HFFc6 (cell line): ENCODE measurements at places on chromosomes 3 and 15.

- no peak for DNase-seq
Measured at GRCh38 chr3:96416549-96417255, 397.7 kb upstream of the EPHA6 start.

- DNase-seq = no peak
Measured at GRCh38 chr3:184505076-184505878, 56.3 kb upstream of the EPHB3 start.

- no peak for DNase-seq
Measured at GRCh38 chr3:84998545-84998944, 39.8 kb downstream of the CADM2 start.

GRCh38 chr3:172550347-172550943, 27.2 kb upstream of the TNFSF10 start:
- DNase-seq = peak; percentile 83

DNA sequence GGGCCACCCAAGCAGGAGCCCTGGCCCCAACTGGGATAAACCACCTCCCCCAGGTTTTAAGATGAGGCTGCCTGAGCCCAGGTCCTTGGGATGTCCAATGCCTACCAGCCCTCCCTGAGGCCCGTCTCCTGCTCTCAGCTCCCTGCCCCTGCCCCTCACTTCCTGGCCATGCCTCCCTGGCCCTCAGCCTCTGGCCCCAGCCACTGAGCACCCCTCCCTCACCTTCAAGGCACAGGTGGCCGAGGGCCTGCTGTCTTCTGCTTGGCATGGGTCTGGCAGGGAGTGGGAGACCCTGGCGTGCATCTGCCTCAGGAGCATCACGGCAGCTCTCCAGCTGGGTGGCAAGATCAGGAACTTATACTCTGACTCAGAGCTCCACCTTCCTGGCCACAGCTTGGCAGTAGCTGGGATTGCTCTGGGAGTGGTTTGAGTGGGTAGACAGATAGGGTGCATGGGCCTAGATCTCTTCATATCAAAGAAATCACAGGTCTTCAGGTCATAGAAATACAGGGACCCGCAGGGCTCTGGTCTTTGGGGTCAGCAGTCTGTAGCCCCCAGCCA, at the start of gene PLA2G4E:
TSS of gene PLA2G4E (minus strand) at position 330 of the 561 bp plus-strand sequence. CDS start at position 318, 12 bp downstream.
- no peak for DNase-seq
